ENCODE measurements at places on chromosomes 11 and 22.

DNA sequence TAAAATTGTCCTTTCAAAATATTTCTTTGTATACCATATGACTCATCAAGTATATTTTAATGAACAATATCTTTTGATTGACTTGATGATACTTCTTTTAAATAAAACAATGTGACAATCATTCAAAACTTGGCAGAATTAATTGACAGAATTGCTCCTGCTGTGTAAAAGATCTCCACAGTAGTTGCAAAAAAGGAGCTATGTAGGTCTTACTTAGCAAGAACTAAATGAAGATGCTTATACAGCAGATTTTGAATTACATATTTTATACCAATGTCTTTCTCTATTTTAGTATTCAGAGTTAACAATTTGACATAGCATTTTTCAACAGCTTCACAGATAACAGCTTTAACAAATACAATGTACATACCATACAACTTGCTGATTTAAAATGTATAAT, 144.9 kb downstream of the DYNC2H1 start:
- DNase-seq, result no peak

- DNase-seq, result no peak
Measured at GRCh38 chr11:72411623-72412419, 22.5 kb downstream of the CLPB start.

GRCh38 chr11:11044137-11044855, 186.4 kb upstream of the ZBED5 start:
- no peak for DNase-seq

GRCh38 chr22:49735901-49736421, 91.7 kb downstream of the BRD1 start:
- DNase-seq, result no peak

DNA sequence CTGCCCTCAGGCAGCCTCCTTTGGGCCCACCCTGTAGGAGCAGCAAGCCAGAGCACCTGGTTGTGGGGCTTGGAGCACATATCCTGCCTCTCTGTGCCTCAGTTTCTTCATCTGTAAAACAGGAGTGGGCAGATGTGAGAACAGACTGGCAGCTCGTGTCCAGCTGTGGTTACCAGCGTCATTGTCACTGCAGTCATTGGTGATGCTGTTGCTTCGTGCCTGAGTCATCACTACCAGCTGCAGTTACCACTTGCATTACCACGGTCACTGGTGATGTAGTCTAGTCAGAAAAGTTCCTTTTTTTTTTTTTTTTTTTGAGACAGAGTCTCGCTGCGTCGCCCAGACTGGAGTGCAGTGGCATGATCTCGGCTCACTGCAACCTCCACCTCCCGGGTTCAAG, 20.4 kb downstream of the RSPH14 start:
- DNase-seq, result no peak

DNA sequence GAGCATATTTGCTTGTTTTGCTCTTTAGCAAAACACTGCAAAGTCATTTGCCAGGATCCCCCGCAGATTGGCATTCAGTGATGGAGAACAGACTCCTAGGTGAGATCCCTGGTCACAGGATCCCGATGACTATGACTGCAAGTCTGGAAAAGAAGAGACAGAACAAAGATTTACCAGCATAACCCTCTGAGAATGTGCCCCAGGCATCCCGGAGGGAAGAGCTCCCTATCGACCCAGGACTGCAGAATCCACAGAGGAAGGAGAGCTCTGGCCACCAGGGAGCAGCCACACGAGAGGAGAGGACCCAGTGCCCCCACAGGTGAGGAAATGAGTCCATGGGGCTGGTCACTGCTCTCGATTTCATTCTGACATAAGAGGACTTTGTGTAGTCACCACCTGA, 105.2 kb downstream of the ZNF280B start:
- no peak for DNase-seq

DNA sequence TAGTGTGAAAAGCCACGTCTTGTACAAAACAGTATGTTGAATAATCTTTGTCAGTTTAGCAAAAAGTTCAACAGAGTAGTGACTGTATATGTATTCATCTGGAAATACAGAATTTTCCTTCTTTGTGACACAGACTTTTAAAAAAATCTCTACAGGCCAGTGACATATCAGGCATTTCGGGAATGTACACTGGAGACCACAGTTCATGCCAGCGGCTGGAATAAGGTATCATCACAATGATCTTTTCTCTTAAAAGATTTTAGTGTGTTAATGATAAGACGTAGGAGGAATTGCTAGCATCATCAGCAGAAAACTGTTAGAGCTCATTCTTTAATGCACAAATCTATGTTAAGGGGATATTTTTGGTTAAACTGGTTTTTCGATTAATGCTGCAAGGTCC, 57.4 kb downstream of the BCL2L13 start:
- no peak for DNase-seq

GRCh38 chr11:33242575-33242974, 14.6 kb upstream of the HIPK3 start:
- DNase-seq, result no peak

GRCh38 chr22:30728826-30729225, 34.2 kb downstream of the OSBP2 start:
- DNase-seq, result no peak

DNA sequence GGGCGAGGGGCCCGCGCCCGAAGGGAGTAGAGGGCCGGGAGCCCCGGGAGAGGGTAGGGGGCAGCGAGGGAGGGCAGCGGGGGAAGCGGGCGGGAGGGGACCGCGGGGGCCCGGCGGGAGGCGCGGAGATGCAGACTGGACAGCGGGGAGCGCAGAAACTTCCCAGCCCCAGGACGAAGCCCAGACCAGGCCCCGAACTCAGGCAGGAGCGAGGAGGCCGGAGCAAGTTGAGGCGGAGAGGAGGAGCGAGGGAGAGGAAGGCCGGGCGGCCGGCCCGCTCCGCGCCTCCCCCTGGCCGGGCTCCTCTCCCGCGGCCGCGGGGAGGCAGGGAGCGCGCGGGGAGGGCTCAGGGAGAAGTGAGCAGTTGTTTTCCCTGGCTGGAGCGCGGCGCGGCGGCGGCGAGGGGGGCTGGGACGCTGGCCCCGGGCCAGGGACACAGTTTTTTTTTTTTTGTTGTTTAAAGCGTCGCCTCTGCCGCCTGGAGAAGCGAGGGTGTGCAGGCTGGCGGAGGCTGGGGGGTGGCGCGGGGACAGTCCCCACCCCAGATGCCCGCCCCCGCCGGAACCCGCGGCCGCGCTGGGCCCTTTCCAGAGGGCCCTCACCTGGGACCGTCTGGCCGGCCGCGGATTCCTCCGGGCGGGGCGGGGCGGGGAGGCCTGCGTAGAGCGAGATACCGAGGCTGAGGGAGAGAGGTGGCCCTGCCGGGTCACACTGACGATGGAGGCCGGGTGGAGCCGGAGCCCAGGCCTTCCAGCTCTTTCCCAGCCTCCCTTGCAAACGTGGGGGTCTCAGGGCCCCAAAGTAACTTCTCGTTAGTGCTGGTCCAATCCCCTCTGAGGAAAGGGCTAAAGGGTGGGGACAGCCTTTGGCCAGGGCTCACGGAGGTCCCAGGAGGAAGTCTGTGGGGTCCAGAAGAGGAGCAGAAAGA, at the start of gene LTBP3:
TSS of gene LTBP3 (minus strand) at position 358 of the 928 bp plus-strand sequence. CDS start 400 bp downstream, outside the sequence.
- no peak for DNase-seq

DNA sequence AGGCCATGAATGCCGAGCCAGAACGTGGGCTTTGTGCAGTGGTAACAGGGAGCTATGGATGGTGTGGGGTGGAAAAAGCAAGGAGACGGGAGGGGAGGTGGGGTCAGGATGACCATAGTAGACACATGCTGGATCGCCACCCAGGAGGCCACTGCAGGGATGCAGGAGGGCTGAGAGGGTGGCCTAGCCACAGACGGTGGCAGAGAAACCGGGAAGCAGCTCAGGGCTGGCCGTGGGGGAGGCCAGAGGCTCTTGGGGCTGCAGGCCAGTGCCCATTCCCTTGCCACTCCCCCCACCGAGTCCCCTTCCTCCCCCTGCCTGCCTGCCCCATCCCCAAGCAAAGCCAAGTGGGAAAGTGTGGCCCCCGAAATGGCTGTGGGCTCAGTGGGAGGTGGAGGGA, 59.1 kb upstream of the TCF20 start:
- no peak for DNase-seq
